ENCODE measurements at places on chromosomes 7 and 10.

DNA sequence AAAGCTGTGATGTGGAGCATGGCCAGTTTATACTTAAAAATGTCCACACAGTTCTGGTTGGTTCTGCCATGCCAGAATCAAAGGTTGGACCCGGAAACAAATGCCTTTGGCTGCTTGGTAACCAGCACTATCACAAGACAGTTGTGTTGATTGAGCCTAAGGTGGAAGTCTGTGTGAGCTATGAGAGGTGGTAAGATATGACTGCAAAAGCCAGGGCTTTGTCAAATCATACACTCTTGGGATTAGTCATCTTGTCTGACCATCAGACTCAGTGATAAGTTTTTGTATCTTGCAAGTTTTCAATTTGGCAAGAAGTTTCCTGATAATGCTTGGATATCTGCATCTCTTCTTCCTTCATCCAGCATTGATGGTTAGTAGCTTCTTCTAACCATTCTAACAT is 35.5 kb downstream of the GPR141 start:
- DNase-seq, result no peak

GRCh38 chr10:65753532-65753931 is 1172.3 kb upstream of the LRRTM3 start:
- no peak for DNase-seq

GRCh38 chr7:21370283-21370982 is 57.5 kb upstream of the SP4 start:
- DNase-seq, result no peak

DNA sequence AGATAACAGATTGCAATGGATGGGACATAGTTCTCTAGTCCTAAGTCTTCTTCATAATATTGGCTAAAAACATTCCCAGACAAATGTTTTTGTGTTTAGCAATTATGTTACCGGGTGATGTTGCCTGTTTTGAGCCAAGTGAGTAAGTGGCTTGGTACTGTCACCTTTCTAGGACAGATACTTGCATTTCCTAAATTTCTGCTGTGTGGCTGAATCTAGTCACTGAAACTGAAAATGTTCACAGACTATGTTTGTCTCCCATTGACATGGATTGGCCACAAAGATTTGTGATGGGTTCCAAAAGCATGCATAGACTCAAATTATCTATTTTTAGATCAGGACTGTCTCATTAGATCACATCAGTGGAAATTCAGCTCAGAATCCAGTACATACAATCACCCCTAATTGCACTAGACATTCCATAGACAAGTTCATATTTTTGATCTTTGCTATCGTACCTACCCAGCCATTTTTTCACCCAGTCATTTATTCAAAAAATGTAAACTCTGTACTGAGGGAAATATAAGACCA is 1222.1 kb upstream of the AUTS2 start:
- no peak for DNase-seq

GRCh38 chr10:85544956-85545355 is 821.6 kb downstream of the GRID1 start:
- DNase-seq, result no peak

GRCh38 chr7:37944737-37945054 is 24.3 kb downstream of the EPDR1 start:
- no peak for DNase-seq

- DNase-seq, result peak; percentile 92
Measured at GRCh38 chr7:157138424-157139110, at the start of gene UBE3C. UBE3C (plus strand) TSS chr7:157138926; CDS start chr7:157139273, 347 bp downstream.

DNA sequence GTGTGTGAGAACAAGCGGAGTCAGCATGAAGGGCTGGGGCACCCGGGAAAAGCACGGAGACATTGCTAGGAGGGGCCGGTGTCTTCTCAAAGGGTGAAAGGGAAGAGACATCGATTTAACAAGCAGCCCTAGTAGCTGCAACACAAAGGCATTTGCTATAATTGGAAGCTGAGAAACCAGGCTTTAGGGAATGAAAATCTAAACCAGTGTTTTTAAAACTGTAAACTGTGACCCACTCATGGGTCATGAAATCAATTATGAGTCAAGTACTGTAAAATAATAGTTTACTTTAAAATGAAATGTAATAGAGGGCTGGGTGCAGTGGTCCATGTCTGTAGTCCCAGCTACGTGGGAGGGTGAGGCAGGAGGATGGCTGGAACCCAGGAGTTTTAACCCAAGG is 128.7 kb upstream of the RHEB start:
- no peak for DNase-seq

- DNase-seq, result no peak
Measured at GRCh38 chr10:68231817-68232251, at the start of gene ATOH7. ATOH7 (minus strand) TSS chr10:68232113; CDS start chr10:68231677, 436 bp downstream.

- DNase-seq, result no peak
Measured at GRCh38 chr7:2224934-2225333, 7.8 kb downstream of the MAD1L1 start.

- no peak for DNase-seq
Measured at GRCh38 chr7:107946451-107946850, 55.5 kb downstream of the DLD start.

DNA sequence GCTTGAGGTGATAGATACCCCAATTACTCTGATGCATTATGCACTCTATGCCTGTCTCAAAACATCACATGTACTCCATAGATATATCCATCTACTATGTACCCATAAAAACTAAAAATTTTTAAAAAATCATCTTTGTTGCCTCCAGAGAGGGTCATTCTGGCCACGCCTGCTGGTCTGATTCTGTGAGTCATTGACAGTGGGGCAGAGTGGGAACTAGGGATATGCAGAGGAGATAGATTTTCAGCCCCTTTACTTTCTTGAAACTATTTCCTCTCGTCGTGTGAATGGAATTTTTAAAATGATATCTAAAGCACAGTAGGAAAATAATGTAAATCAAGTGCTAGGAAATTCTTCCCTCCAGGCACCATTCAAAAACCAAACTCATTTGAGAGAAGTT is 715.0 kb upstream of the NRP1 start:
- DNase-seq, result no peak
